ENCODE measurements at places on chromosomes 3 and 15.

DNA sequence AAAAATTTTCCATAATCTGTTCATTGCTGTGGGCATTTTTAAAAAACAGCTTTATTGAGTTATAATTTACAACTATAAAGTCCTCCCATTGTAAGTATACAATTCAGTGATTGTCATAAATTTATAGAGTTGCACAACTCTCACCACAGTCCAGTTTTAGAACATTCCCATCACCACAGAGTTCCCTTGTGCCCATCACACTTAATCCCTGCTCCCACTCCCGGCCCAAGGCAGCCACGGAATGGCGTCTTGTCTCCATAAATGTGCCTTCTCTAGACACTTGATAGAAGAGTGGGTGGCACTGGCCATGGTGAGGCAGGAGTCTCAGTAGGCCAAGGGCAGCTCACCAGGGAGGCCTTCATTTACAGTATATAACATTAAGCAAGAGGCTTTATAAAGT is 6.3 kb downstream of the TSEN2 start:
- no peak for DNase-seq

GRCh38 chr3:8988791-8989558 is 25.7 kb upstream of the RAD18 start:
- no peak for DNase-seq

GRCh38 chr3:51927061-51927977 is 14.4 kb downstream of the RRP9 start:
- no peak for DNase-seq

DNA sequence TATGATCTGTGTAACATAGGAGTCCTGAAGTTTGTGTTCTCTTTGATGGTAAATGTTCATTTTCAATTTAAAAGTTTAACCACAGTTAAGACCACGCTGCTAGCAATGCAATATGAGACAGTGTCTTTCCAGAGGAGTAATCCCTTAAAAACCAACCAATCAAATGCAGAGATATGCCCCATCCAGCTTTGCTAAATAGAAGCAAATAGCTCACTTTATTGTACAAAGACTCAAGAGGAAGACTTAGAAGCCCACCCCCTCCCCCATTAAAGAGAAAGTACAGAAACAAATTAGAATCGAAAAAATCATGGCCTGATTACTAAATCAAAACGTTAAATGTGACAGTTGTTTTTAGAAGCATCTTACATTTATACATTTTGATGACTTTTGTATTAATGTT is 2.1 kb upstream of the ANP32A start:
- DNase-seq, result no peak

GRCh38 chr3:42552830-42553229 is 28.9 kb downstream of the SEC22C start:
- no peak for DNase-seq

DNA sequence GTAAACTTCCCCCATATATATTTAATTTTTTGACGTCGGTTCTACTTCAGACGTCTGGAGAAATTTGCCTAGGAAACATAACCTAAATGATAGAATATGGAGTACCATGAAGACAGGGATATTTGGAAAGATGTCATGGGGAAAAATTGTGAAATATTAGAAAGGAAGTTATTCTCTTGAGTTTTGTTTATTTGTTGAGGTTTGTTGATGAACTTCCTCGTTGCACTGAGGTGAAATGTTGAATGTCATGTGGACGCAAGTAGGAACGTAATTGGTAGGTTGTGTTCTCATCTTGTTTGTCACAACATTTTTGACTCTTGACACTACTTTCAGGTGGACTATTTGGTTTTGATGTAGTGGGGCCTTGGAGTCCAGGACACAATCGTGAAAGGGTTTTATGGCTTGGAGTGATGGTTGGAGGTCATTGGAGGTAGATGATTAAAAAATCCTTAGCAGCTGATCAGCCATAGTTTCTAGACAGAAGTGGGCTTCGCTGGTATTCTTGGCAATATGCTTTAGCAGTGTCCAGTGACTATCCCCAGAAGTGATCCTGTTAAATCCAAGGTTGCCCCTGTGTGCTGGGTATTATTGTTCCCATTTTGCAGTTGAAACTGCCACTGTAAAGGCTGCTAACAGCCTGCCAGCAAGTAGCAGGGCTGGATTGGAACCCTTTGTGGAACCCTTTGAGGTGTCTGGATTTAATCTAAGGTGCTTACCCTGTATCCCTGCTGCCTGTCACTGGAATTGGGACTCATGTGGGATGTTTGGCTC is 1.5 kb downstream of the ABHD5 start:
- DNase-seq, result no peak

DNA sequence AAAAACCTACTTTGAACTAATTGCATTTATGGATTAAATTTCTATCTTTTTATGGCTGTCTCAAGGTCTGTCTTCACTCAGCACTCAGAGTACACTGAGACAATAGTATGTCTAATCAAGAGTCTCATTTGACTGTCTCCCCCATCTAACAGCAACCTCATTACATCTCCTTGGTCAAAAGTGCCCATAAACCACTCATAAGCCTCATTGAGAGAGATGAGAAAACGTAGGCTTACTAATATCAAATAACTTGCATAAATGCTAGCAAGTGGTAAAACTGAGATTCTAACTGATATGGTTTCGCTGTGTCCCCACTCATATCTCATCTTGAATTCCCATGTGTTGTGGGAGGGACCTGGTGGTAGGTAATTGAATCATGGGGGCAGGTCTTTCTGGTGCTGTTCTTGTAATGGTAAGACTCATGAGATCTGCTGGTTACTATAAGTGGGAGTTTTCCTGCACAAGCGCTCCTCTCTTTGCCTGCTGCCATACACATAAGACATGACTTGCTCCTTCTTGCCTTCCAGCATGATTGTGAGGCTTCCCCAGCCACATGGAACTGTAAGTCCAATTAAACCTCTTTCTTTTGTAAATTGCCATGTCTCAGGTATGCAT is 113.9 kb downstream of the TFDP2 start:
- DNase-seq, result no peak

DNA sequence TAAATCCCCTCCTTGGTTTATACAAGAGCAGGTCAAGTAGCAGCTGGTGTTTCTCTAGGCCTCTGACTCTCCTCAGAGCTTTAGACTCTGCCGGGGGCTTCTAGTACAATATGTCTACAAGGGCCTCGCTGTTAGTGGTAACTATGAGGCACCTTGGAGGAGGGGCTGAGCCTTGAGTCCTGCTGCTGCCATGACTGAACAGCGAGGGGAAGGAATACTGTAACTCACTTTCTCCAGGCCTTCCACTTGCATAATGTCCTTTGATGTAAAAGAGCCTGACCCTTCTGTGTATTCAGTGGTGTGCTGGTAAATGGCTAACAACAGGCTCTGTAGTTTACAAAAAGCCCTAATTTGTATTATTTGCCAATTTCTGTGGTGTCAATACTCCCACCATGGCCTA is 27.8 kb downstream of the DRD3 start:
- no peak for DNase-seq

GRCh38 chr3:48597408-48597800 is 2.3 kb upstream of the COL7A1 start:
- no peak for DNase-seq

DNA sequence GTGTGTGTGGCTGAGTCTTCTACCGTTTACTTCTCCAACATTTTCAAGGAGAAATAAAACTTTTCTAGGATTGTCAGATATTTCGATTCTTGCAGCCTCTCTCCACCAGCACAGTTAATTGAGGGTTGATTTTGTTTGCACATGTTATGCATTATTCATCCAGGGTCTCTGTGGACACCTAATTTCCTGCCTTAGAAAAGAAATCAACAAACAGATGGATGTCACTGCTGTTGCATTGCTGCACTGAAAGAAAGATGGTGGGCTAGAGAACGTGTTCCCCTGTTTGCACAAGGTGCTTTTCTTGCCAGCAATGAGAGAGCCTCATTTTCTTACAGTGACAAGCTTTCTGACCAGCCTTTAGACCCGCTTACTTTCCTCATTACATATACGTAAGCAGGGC is 150.0 kb downstream of the CLSTN2 start:
- no peak for DNase-seq

DNA sequence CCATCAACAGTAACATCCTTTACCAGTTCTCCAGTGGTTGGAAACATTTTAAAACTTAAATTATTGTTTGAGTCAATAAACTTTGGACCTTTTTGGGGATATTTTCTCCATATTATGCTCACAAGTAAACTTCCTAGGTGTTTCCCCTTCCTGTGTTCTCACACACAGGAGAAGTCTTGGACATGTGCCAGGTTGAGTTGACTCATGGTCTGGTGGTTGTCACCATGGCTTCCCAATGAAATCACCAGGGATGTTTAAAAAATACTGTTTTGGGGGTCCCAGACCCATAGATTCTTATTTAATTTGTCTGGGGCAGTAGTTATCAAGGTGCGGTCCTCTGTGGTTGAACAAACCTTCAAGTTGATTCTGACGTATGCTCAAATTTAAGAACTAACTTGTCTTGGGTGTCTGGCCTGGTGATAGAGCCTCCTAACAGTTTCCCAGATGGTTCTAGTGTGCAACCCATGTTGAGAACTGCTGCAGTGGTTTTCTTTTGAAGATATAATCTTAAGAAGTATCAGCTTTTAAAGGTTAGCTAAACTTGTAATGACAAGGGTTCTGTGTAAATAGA is 291.8 kb downstream of the EDEM1 start:
- no peak for DNase-seq

DNA sequence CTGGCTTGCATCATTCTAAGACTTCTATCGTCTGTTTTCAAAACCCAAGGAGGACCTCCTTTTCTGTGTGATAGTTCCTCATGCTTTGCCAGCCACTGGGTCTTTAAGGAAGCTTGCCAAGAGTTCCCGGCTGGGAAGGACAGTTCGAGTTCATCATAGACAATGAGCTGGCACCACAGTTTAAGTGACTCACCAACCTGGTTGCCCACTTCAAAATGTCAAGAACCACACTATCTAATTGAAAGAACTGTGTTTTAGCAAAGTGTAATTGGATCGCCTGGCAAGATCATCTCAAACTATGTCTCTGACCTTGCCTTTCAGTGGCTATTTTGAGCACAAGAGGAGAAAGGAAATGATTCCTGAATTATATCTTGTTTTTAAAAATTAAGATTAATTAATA is 27.9 kb downstream of the SOX2 start:
- DNase-seq, result no peak

GRCh38 chr15:63805993-63806980 is 27.5 kb downstream of the HERC1 start:
- no peak for DNase-seq

DNA sequence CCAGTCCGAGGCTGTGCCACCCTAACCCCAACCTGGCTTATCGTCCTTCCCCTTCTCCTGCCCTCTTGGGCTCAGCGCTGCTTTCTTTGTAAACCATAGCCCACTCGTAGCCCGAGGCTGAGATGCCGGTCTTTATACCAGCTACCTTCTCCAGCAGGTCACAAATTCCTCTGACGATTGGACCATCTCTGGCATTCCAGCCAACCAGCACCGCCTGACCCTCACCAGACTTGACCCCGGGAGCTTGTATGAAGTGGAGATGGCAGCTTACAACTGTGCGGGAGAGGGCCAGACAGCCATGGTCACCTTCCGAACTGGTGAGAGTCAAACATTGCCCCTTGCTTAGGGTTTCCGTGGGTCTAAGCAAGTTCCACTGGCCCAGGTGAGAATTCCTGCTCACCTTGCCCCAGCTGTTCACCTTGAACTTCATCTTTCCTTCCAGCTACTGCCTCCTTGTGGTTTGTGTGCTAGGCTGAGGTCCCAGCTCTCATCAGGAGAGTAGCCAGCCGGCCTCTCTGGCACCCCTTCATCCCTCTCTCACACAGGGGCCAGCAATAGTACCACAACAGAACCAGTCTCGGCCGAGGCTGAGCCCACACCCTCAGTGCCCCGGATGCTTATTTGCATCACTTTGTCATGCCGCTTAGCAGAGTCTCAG is 66.7 kb downstream of the BOC start:
- no peak for DNase-seq

- DNase-seq, result no peak
These were observed 8.6 kb upstream of the SST start for GRCh38 chr3:187678726-187679268.

DNA sequence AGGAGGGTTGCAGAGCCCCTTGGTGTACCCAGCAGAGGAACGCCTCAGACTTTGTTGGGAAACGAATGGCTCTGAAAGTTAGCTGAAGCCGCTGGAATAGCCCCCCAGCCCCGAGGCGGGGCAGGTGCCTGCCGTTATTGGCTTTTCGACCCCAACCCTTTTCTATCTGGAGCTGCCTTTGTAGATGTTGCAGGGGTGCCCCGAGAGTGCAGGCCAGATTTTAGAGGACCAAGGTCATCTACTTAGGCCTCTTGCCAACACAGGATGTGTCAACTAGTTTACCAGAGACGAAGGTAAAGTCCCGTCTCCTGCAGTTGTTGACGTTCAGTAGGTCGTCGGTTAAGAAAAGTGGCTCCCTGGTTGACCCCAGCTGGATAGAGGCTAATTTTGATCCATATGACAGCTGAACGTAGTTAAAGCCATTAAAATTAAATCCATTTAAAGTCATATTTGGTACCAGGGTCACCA is 579 bp upstream of the UBE3A start:
- no peak for DNase-seq

DNA sequence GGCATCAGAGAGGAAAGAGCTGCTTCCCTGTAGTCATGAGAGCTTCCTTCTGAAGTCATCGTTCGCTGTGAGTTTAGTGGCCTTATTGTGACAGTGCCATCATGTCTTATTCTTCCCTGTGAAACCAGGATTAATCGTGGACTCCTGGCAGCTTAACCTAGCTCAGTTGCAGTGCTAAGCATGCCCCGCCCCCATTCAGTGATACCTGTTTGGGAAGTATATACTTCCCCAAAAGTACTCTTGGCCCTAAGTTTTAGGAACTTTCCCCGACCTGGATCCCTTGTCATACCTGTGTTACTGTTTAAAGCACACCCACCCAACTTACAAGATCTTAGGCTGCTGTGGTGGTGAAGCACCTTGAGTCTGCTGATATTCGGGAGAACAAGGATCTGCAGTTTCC is 32.1 kb upstream of the TIMP4 start:
- no peak for DNase-seq

DNA sequence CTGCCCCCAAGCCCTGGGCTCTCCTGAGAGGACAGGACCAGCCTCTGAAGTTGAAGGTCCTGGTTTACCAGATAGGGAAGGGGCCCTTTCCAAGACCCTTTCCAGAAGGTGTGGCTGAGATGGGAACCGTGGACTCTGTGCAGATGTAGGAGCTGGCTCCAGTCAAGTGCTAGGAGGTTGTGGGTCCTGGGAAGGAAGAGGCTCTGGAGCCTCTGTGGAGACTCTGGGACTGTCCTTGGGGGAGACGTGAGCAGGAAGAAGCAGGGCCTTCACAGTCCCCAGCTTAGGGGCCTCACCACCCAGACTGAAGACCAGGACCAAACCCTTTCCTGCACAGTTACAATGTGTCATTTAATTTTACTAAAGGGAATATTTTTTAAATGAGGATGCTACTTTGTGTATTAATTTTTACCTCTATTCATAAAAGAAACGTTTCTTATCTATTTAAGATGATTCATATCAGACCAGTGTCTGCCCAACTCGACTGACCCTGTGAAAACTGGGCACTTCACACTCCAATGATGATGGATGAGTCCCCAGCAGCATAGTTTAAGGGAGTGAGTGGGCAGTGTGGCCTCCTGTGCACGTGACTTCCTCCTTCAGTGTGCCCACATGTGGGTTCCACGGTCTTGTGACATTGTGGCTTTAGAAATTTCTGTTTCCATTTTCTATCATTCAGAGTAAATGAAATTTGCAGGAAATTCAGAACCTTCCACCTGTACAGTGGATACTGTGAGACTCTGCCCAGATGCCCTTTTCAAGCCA is 10.9 kb downstream of the CCR5AS start:
- DNase-seq, result no peak

Data from stimulated activated CD4-positive, alpha-beta T cell treated with anti-CD3 and anti-CD28 coated beads, Interleukin-1b, Interleukin-23, amount 100 ng/mL, for 1 hour (primary cell).